ENCODE measurements at places on chromosomes 1 and 21.

DNA sequence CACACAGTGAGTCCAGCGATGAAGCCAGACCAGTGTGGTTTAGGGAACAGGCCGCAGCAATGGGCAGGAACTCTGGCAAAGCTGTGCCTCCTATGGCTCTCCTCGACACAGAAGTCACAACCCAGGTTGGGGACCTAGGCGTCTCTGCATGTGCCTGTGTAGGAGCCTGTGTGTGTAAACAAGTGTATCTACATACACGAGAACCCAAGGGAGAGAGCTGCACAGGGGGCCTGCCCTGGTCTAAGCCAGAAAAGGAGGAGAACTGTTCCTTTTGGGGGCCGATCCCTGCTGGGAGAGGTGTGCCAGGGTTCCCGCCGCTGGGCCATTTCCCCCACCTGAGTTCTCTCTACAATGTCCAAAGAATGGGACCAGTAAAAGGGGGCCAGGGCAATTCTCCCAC, 56.0 kb downstream of the CD247 start:
- DNase-seq = no peak

GRCh38 chr1:29828526-29829447, 592.5 kb downstream of the PTPRU start:
- DNase-seq = no peak

- no peak for DNase-seq
Measured at GRCh38 chr1:218480588-218481099, 135.5 kb downstream of the TGFB2 start.

DNA sequence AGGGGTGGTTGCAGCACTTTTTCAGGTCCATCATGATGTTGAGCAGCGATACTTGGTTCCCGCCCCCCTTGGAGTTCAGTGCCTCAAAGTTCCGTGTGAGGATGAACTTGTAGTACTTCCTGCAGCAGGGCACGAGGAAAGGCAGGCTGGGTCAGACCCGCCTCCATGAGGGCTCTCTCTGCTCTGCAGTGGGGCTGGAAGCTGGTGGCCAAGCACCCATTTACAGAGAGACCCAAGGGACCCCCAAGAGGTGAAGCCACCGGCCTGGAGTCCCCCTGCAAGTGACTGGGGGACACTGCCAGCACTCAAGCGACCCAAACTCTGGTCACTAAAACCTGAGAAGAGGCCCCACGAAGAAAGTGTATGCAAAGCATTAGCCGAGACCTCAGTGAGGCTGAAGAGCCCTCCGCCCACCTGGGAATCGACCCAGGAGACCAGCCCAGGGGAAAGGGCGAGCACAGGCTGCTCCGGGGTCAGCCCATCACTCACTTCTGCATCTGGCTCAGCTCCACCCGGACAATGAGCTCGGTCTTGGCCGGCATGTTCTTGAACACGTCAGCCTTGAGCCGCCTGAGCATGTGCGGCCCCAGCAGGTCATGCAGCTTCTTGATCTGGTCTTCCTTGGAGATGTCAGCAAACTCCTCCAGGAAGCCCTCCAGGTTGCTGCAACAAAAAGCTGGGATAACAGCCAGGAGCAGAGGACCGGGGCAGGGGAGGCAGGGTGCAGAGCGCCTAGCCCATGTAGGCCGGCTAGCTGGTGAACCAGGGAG, 45.2 kb downstream of the CHD5 start:
- no peak for DNase-seq

DNA sequence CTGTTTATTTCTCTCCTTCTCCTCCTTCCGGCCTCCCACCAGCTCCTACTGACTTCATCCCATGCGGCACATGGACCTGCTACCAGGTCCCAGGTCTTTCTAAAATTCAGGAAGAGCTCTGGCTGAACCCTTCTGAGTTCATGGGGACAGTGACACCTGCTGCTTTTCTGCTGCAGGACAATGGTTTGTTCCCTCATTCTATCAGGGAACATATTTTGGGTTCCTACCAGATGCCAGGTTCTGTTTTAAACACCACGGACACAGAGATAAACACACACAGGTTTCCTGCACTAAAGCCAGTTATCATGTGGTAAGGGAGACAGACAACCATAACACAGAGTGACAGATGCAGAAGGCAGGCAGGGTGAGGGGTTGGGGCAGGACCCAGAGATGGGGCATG, 114.0 kb upstream of the RAB4A start:
- no peak for DNase-seq

DNA sequence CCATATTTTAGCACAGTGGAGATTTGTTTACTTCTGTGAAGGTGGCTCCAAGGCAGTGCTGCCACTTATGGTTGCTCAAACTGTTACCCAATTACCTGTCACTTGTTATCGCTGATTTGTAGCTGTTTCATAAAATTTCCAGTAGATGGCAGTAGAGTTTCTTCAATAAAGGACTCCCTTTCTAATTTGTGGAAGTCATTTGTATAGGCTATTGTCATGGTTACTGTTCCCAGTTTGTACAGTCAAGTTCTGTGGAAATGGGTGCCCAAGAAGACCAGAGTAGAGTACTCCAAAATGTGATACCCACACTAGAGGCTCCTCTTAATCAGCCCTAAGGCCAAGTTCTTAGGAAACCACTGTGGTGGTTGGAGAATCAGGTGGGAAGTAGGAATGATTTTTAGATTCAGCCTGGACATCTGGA, 186.1 kb downstream of the CLEC20A start:
- DNase-seq = no peak

DNA sequence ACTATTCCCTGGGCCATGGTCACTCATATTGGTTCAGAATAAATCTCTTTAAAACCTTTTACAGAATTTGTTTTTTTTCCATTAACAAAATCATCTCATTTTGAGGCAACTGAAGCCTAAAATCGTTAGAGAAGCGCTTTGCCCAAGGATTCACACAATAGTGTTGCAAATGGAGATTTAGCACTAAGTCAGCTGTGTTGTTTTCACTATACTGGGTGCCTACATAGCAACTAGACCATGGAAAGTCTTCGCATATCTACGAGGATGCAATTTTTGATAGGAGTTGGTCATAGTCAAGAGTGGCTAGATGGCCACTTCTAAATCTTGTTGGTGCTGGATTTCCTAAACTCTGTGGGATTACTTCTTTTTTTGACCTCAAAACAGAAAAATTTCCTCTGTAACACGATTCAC, 530 bp upstream of the TIPRL start:
- DNase-seq = no peak

- no peak for DNase-seq
Measured at GRCh38 chr1:159835356-159835755, 8.7 kb downstream of the SLAMF8 start.

GRCh38 chr1:213622365-213623063, 365.3 kb upstream of the PROX1 start:
- no peak for DNase-seq

Data from activated T-helper 1 cell treated with Interleukin-2 at 50 U/mL for 16 hours (primary cell).